ENCODE measurements at places on chromosomes 12 and 14. TPM values are rescaled to one million over a fixed set of nuclear protein-coding genes. Genes with fewer than 3 reads are reported as not detected.

The CCDC197 gene
- total RNA-seq = not detected

The PLCZ1 gene
- total RNA-seq = not detected

- no peaks in the 10 kb centered on the region for H3K36me3 ChIP-seq
- no peaks in the 10 kb centered on the region for H3K27me3 ChIP-seq
- peaks cover 34% of the 10 kb centered on the region for H3K4me1 ChIP-seq
- no peak for DNase-seq
- H3K27ac ChIP-seq = peak overlapping the region; percentile 46
Observed at GRCh38 chr12:51897181-51897580, 9.3 kb downstream of the ANKRD33 start.

The CLEC1B gene
- total RNA-seq = not detected

The CALCOCO1 gene
- 487 TPM for total RNA-seq

DNA sequence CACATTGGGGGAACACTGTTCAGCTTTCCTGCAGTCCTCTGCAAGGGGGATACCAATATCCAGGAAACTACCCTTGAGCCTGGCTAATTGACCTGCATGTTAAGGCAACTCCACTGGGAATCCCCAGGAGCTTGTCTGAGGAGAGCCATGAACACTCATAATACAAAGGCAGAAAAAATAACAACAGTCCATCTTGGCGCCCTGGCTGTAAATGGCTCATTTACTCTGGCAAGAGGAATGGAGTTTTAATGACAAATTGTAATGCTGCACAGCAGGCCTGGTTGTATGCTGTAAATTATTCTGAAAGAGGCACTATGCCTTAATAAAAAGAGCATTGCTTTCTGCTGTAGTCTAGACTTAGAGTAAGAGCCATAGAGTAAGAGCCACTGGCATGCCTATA is 58.3 kb downstream of the SLC8A3 start:
- no peak for DNase-seq
- H3K4me1 ChIP-seq = no peaks in the 10 kb centered on the region
- no peak overlapping the region for H3K27ac ChIP-seq
- H3K36me3 ChIP-seq = no peaks in the 10 kb centered on the region
- H3K27me3 ChIP-seq = no peaks in the 10 kb centered on the region
- H3K4me3 ChIP-seq = no peak overlapping the region

- no peaks in the 10 kb centered on the region for H3K36me3 ChIP-seq
- H3K27me3 ChIP-seq = no peaks in the 10 kb centered on the region
- no peak for DNase-seq
- H3K4me3 ChIP-seq = no peak overlapping the region
- peaks cover 7% of the 10 kb centered on the region for H3K4me1 ChIP-seq
Observed at GRCh38 chr12:28242129-28242495, 51.9 kb downstream of the CCDC91 start.

- no peak overlapping the region for H3K4me3 ChIP-seq
- peaks cover 16% of the 10 kb centered on the region for H3K4me1 ChIP-seq
- peaks cover 27% of the 10 kb centered on the region for H3K27me3 ChIP-seq
- H3K27ac ChIP-seq = no peak overlapping the region
- DNase-seq = no peak
Observed at GRCh38 chr14:24070285-24071143, 848 bp upstream of the CPNE6 start.

DNA sequence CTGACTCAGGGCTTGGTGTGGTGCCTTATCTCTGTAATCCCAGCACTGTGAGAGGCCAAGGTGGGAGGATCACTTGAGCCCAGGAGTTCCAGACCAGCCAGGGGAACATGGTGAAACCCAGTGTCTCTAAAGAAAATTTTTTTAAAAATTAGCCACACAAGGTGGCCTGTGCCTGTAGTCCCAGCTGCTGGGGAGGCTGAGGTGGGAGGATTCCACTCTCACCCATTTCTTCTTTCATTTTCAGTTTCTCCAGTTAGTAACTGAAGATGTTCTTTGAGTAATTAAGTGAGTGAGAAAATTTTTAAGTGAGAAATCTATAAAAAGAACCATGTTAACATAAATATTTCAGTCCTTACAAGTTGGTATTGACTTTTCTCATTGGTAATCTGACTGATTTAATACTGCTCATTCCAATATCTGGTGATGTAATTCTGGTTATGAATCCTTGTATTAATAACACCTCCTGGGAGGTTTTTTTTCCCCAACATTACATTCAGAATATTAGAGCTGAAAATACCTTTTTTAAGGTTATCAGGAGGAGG is 6.1 kb downstream of the METTL3 start:
- H3K36me3 ChIP-seq = peaks cover 35% of the 10 kb centered on the region
- peaks cover 29% of the 10 kb centered on the region for H3K4me1 ChIP-seq
- no peak overlapping the region for H3K4me3 ChIP-seq
- DNase-seq = no peak
- no peaks in the 10 kb centered on the region for H3K27me3 ChIP-seq
